Putamen (tissue), 1 donor: ENCODE measurements at places on chromosomes 6 and 20.

- no peak for DNase-seq
Observed at GRCh38 chr20:34254979-34255378, 13.8 kb downstream of the ASIP start.

- no peak for DNase-seq
Observed at GRCh38 chr6:71446470-71446869, 157.9 kb downstream of the OGFRL1 start.

- no peak for DNase-seq
Observed at GRCh38 chr6:150184850-150185731, 42.2 kb downstream of the PPP1R14C start.

DNA sequence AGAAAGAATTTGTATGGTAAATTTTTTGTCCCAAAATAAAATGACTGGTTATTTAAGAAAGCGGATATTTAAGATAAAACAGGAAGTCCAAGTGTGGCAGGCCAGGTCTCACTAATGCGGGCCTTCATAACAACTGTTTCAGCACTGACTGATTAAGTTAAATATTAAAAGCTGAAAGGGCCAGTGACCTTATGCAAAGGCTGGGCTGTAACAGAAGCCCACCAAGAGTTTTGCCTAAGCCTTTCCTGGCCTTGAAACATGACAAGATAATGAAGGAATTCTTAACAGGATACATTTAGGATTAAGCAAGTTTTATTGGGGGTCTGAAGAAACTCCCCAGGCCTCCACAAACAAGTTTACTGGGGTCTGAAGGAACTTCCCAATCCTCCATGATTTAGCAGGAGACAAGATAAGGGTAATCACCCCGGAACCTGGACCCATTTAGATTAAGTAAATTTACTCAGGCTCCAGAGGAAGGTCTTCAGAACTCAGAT, 36.3 kb downstream of the ZNF133 start:
- no peak for DNase-seq

DNA sequence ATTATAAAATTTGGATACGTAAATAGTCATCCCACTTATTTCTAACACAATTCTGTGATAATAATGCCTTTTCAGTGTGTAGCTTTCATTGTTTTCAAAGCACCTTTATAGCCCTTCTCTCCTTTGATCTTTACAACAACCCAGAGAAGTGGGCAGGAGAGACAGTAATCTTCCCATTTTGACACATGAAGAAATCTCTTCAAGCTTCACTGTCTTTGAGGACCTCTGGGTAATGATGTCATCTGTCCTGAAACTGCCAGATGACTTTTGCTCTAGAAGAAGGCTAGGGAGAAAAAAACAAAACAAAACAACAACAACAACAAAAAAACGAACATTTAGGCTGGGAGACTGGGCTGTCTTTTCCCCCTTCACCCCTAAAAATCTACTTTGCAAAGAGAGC, 203.0 kb downstream of the KCNQ5 start:
- no peak for DNase-seq

DNA sequence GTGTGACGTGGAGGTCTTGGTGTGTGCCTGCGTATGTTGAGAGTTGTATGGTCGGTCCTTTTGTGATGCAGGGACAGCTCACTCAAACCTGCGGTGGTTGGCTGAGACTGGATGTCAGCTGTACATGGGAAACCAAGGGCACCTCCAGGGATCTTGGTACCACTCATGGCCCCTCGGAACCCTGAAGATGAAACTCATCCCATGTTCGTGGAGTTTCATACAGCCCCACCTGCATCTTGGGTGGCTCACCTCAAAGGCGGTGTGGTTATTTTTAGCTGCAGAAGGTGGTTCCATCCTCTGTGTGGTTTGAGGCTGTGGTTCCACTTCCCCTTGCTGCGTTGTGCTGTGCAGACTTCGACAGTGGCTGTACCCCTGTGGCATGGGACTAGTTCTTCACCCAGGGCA, 52.6 kb upstream of the SLC22A1 start:
- DNase-seq: no peak
